ENCODE measurements at places on chromosomes 3 and 15.

GRCh38 chr3:185423178-185423577, 60.2 kb downstream of the MAP3K13 start:
- DNase-seq: no peak

DNA sequence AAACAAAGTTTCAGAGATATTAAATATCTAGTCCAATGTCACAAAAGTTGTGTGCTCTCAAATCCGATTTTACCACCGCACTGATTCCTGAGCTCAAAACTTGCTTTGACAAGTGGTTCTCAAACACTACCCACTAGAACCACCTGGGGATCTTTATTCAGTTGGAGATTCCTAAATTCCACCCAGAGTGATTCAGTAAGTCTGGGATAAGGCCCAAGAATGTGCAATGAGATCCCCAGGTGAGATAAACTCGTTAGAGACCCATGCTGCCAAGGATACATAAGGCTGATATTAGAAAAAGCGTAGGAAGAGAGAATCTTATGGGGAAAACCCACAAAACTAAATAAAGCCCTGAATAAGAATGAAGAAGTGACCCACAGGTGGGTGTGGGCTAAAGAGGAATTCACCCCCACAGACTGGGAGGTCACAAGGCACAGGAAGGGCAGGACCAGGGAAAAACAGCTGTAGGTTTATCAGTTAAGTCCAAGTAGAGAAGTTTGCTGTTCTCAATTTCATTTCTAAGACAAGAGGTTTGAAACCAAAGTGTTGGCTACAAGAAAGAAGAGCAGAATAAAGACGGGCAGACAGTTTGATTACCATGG, 11.5 kb upstream of the RPS17 start:
- DNase-seq: no peak

- no peak for DNase-seq
Measured at GRCh38 chr3:42020684-42021307, 58.9 kb upstream of the ULK4 start.

DNA sequence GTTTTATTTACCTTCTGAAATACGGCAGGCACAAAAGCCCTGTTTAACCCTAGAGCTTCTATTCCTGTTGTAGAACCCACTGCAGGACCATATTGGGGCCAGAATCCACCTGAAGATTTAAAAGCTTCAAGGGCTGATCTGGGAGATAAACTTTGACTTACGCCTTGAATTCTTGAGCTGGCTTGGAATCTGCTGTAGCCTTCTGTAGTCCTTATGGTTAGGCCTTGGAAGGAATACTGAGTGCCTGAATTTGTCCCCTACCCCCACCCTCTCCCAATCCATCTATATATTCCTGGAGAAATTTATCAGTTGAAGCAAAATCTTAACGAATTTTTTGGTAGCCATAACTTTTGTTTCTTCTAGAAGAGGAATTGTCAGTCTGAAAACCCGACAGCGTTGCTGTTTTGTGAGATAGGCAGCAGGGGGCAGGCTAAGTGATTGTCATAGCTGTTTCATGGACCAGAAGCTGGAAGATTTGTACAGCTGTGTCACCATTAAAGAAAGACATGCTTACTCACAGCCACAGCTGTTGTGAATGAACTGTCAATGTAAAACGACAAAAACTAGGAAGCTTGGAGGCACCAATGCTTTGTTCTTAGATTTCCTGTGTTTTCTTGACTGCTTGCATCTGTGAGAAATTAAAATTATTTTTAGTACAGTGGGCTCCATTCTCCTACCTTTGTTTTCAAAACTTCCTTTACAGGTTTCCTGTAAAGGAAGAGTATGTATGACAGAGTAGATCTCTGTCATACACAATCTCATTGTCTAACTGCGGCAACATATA, 12.8 kb downstream of the LXN start:
- DNase-seq: peak; percentile 75

- DNase-seq: peak; percentile 12
Measured at GRCh38 chr3:23800731-23801130, 5.0 kb upstream of the UBE2E1 start.

GRCh38 chr15:47887241-47887800, 170.0 kb downstream of the SEMA6D start:
- DNase-seq: peak; percentile 84

GRCh38 chr15:89448825-89449224, 47.6 kb downstream of the RHCG start:
- DNase-seq: peak; percentile 32

DNA sequence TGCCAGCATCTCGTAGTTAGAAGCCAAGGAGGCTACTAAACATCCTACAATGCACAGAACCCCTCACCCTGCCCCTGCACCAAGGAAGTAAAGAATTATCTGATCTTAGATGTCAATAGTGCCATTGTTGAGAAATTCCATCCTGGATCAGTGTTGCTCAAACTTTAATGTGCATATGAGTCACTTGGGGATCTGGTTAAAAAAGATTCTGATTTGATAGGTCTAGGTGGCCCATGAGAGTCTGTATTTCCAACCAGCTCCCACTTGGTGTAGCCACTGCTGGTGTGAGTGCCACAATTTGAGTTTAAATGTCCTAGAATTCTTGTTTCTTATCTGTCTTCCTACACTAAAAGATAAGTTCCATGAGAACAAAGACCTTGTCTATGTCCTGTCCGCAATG, 43.7 kb downstream of the TMEM45A start:
- no peak for DNase-seq
